Aorta (tissue), 5 donors: ENCODE measurements at places on chromosomes 7 and 10. TPM values are rescaled to one million over a fixed set of nuclear protein-coding genes. Genes with fewer than 3 reads are reported as not detected.
A peak's percentile ranks its signal among the peaks of the same experiment; 100 is the strongest.

The MSMB gene
- total RNA-seq, result not detected

The ENO4 gene
- not detected for total RNA-seq

The TCAF2 gene
- 3.6 TPM for total RNA-seq

The CHRM2 gene
- not detected for total RNA-seq

The CDNF gene
- 1.9 TPM for total RNA-seq

The TES gene
- 340 TPM for total RNA-seq

The C10orf53 gene
- total RNA-seq, result not detected

The TMEM139 gene
- total RNA-seq, result 0.32 TPM

The DNA2 gene
- 5.9 TPM for total RNA-seq

The FASTK gene
- total RNA-seq, result 45.6 TPM

- H3K4me3 ChIP-seq, result no peak overlapping the region
- H3K36me3 ChIP-seq, result no peaks in the 10 kb centered on the region
- H3K27ac ChIP-seq, result no peak overlapping the region
- H3K27me3 ChIP-seq, result no peaks in the 10 kb centered on the region
- no peaks in the 10 kb centered on the region for H3K4me1 ChIP-seq
Measured at GRCh38 chr10:118467200-118467599, 125.1 kb upstream of the FAM204A start.

GRCh38 chr7:50653981-50654425 is 88.8 kb upstream of the DDC start:
- H3K4me1 ChIP-seq, result peaks cover 9% of the 10 kb centered on the region
- no peak overlapping the region for H3K27ac ChIP-seq
- DNase-seq, result peak; percentile 81
- H3K36me3 ChIP-seq, result no peaks in the 10 kb centered on the region

DNA sequence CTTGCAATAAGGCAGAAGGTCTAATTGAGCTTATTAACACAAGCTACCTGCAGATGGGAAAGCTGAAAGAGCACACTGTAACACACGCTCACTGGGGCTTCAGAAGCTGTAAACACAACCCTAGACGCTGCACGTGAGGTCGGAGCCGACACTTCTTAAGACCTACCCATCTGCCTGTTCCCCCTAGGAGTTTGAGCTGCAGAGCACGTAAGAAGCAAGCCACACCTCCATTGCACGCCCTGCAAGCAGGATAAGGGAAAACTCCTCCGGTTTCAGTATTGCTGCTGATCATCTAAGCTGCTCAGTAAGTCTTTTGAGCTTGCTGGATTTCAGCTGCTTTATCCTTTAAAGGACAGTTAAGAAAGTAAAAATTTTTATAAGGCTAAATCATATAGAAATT is 244.0 kb upstream of the ZWINT start:
- H3K27ac ChIP-seq, result no peak overlapping the region
- no peaks in the 10 kb centered on the region for H3K36me3 ChIP-seq
- DNase-seq, result no peak
- no peaks in the 10 kb centered on the region for H3K27me3 ChIP-seq
- no peaks in the 10 kb centered on the region for H3K4me1 ChIP-seq

DNA sequence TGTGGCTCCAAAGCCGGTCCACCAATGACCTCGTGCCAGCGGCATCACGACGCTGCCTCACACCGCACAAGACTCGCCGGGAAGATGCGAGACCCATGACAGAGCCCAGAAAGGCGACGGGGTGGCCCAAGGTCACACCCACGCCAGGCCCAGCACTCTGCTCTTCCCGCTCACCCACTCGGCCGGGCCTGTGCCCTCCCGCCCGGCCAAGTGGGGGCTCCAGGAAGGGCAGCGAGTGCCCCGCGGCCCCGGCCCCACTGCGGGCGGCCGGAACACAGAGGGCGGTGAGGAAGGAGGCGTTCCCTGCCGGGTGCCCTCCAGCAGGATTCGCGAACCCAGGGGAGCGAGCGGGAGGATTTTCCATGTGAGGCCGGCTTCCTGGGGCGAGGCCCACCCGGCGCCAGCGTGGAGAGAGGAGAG is 56.3 kb downstream of the PDGFA start:
- no peak overlapping the region for H3K4me3 ChIP-seq
- H3K4me1 ChIP-seq, result no peaks in the 10 kb centered on the region
- no peak for DNase-seq

- H3K27me3 ChIP-seq, result no peaks in the 10 kb centered on the region
- no peak overlapping the region for H3K27ac ChIP-seq
- no peak for DNase-seq
- no peaks in the 10 kb centered on the region for H3K4me1 ChIP-seq
- H3K36me3 ChIP-seq, result no peaks in the 10 kb centered on the region
- H3K4me3 ChIP-seq, result no peak overlapping the region
Measured at GRCh38 chr7:22363756-22364422, 6.9 kb upstream of the RAPGEF5 start.

DNA sequence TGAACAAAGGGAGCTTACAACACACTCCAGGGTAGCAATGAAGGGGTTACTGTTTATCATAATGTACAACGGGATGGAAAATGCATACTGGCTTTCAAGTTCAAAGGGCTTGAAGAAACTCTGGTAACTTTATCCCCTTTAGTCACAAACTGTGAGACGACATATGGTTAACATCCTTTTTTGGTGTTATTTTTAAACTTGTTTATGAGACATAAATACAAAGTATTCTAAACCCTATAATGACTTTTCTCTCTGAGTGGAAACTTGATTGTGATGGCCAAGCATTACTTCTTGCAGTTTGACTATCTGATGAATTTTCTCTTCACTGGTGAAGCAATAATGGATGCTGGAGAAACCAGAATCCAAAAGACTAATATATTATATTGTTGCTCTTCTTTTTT is 62.0 kb upstream of the SEMA3A start:
- no peaks in the 10 kb centered on the region for H3K36me3 ChIP-seq
- no peaks in the 10 kb centered on the region for H3K4me1 ChIP-seq
- no peaks in the 10 kb centered on the region for H3K27me3 ChIP-seq
- DNase-seq, result no peak
- no peak overlapping the region for H3K27ac ChIP-seq

GRCh38 chr10:3433131-3433530 is 260.5 kb upstream of the PITRM1 start:
- H3K27ac ChIP-seq, result no peak overlapping the region
- no peaks in the 10 kb centered on the region for H3K36me3 ChIP-seq
- H3K27me3 ChIP-seq, result no peaks in the 10 kb centered on the region
- DNase-seq, result no peak
- H3K4me3 ChIP-seq, result no peak overlapping the region
- H3K4me1 ChIP-seq, result no peaks in the 10 kb centered on the region

DNA sequence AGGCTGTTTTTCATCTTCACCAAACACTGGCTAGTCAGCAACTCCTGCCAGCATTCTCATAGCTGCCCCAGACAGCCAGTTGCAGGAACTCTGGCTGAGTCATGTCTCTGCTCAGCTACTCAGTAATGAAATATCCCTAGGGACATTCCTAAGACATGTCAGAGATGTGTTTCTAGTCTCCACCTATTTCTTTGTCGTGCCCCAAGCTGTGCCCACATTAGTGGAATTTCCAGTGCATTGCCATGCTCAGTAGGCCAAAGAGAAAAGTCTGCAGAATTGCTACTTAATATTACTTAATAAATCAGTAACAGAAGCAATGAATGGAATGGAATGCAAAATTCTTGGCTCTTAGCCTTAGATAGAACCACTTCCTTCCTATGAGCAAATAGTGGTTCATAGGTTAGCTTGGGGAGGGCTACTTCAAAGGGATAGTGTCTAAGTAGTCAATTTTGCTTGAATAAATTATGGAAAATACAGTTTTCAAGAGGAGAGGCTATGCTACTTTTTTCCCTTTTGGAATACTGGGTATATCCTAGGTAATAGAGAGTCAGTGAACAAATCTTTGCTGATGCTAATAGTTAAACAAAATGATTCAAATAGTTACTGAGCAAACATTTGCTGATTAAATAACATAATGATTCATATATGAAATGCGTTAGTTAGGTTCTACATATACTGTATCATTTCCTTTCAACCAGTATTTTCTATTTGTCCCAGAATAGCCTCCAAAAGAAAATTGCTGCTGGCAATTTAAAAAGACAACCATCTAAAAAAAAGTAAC is 23.6 kb upstream of the SEMA3C start:
- H3K27ac ChIP-seq, result peak overlapping the region; percentile 36
- no peaks in the 10 kb centered on the region for H3K36me3 ChIP-seq
- no peak overlapping the region for H3K4me3 ChIP-seq
- peak; percentile 79 for DNase-seq

DNA sequence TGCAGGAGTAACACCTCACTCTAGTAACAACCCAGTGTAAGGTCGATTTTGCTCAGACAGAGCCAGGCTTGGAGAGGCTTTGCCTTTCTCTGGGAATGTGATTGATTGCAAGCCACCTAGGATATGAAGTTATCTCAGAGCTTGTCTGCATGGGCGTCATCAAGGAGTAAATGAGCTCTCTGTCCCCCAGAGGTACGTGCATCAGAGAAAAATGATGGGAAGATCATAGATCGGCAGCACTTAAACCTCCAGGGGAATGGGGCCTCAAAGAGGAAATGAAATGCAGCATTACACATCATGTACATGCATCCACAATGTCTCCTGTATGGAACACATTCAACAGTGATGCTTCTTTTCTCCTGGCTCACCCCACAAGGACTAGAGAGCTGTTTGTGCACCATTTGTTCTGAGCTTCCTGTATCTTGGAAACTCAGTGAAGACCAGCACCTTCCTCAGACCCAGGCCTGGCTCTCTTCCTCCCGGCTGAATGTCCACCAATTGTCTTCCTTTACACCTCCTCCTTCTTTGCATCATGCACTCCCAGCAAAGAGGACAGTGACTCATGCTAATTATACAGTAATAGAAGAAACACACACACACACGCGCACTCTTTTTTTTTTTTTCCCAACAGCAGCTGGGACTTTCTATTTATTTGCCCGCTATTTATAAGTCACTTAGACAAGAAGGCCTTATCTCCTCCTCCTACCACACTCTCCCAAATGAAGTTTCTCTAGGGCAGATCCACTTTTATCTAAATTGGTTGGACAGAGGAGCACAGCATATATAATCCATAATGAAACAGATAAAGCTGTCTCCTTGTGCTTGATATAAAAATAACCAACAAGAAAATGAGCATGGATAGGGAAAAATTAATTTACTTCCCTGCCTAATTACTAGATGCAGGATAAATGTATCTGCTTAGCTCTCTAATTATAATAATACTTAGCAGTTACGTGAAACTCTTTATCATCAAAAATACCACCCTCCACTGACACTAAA is 990.7 kb downstream of the CCSER2 start:
- DNase-seq, result no peak
- no peaks in the 10 kb centered on the region for H3K36me3 ChIP-seq
- no peak overlapping the region for H3K4me3 ChIP-seq
- no peak overlapping the region for H3K27ac ChIP-seq
- H3K4me1 ChIP-seq, result no peaks in the 10 kb centered on the region

DNA sequence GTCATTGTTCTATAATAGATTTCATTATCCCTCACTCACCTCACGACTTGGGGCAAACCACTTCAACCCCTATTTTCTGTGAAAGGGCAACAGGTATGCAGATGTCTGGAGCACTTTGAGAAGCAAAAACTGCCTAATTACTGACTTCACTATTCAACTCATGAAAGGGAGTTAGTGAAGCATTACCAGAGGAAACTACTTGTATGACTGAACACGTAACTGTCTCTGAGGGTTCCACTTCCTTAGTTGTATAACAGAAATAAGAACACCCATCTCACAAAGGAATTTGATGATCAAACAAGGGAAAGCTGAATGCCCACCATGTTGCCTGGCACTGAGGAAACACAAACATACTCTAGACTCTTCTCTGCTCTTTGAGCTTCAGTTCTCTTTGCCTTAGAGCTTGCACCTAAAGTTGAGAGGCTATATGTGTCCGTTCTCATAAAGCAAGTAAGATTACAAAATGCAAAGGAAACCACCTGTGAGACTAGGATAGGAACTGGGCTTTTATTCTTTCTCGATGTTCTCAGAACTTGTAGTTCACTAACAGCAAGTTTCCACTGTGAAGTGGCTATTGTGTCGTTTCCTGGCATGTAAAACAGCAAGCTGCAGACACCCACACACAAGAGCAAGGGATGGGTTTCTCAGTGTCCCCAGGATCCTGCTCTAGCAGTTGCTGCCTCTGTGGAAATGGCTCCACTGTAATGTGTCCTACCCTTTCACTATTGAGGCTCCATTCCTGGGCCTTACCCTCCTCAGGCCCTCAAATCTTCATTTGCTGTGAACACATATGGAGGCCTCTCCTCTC is 2.6 kb downstream of the TMEM243 start:
- no peaks in the 10 kb centered on the region for H3K36me3 ChIP-seq
- no peak for DNase-seq
- peaks cover 10% of the 10 kb centered on the region for H3K4me1 ChIP-seq
- no peak overlapping the region for H3K4me3 ChIP-seq

DNA sequence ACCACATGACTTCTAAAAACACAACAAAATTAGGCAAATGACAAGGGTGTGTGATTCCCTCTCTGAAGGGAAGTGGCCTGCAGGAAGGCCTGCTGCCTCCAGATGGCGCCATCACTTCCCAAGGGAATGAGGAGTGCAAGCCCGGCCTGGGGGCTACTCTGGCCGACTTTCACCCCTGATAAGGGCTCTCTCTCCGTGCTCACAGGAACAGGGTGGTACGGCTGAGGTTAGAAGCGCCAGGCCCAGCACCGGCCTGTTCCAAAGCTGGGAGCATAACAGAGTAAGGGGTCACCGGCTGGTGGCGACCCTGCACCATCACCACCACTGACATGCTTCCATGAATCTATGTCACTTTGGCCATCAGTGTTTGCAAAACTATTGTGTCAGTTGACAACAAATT is 13.1 kb downstream of the RBP3 start:
- H3K27me3 ChIP-seq, result no peaks in the 10 kb centered on the region
- H3K4me1 ChIP-seq, result no peaks in the 10 kb centered on the region
